T1000 (cell line): ENCODE measurements at places on chromosomes 7 and 10.
A peak's percentile ranks its signal among the peaks of the same experiment; 100 is the strongest.

DNA sequence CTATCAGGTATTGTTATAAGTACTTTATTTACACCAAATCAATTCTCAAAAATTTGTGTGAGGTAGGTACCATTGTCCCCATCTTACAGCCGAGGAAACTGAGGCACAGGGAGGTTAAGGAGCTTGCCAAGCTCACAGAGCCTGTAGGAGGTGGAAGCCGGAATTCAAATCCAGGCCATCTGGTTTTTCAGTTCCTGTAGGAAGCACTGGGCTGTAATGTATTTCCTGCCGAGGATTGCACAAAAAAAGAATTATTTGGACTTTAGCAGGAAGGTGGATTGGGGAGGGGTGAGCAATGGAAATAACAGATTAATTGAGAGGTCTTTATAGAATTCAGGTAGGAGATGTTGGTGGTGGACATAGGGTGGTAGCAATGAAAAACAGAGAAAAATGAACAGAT, 315.3 kb upstream of the AUTS2 start:
- DNase-seq, result no peak

GRCh38 chr10:71998840-71999194, 34.6 kb downstream of the CHST3 start:
- peak; percentile 17 for DNase-seq

DNA sequence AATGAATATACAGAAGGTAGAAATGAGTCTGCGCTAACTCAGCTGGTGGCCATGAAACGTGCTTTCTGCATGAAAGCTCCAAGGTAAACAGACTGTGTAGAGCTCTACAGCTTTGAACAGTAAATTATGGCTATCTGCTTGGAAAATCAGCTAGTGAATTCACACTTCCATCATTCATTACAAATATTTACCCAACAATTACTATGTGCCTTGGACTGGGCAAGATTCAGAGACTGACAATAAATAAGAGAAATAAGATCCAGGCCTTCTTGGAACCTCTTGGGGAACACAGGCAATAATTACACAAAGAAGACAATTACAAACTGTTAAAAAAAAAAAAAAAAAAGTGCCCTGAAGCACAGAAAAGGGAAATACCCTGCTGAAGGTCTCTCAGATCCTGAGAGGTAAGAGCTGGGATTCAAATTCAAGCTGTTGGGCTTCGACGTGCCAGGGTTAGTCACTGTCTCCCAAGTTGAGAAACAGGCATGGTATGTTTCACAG, 15.8 kb downstream of the TSPAN12 start:
- DNase-seq, result no peak

GRCh38 chr7:66303454-66304155, 98.5 kb downstream of the TPST1 start:
- no peak for DNase-seq

DNA sequence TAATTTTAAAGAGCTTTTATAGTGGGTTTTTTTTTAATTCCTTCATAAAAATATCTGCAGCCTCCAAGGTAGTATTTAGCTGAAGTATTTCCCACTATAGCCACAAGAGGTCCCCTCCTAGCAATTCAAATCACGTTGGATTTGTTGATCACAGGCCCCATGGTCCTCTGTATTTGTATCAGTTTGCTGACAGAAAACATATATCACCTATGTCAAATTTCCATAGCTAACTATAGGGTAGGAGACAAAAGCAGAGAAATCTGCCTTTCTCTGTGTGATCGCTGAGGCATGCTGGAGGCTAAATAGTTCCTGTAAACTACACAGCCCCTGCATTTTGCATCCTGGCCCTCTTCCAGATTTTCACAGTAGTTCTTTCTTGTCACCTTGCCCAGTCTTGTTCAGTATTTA, 1.7 kb upstream of the CTNNA3 start:
- no peak for DNase-seq

- DNase-seq, result no peak
Measured at GRCh38 chr10:125003901-125004467, 62.1 kb downstream of the ZRANB1 start.

GRCh38 chr7:44184206-44184872, 4.9 kb downstream of the GCK start:
- peak; percentile 70 for DNase-seq

DNA sequence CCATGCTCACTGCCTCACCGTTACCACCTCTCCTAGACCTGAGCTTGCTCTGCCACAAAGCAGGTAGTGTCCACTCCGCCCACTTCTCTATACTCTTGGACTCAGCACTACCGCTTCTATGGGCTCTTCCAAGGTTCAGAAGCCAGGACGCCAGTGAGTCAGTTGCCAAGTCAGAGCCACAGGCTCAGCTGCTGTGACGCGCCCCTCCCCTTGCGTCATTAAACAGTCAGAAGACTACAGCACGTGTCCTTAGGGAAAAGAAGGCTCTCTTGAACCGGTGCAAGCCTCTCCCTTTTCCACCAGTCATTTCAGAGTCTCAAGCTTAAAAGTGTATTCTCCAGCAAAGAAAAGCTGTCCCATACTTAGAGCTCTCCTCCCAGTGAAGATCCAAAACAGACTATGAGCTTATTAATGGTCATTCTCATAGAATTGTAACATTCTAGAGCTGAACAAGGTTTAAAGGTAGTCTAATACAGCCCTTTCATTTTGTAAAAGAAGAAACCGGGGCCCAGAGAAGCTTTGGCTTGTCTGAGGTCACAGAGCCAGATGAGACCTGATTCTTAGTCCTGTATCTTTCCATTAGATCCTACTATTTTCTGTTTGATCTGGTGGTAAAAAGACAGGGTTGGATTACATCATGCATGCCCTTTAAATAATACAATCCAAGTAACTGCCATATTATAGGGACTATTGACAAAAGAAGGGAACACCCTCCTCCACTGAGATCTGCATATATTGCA, 40.9 kb upstream of the MET start:
- DNase-seq, result peak; percentile 57

GRCh38 chr7:95901006-95901405, 128.7 kb downstream of the DYNC1I1 start:
- no peak for DNase-seq

GRCh38 chr10:27771231-27771630, 25.6 kb upstream of the MKX start:
- no peak for DNase-seq

DNA sequence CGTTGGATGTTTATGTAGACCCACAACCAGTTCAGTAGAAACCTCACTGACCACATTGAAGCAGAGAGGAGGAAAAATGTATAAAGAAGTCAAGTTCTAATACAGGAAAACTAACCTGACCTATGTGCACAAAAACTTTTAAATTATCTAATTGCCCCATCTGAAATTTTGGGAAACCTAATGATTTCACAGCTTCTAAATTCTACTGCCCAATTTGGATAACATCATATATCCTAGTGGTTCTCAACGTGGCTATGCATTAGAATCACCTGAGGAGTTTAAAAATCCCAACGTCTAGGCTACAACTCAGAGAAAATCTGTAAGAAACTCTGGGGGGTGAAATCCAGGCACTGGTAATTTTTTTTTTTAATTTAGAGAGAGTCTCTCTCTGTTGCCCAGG, 7.3 kb downstream of the AKR1B10 start:
- no peak for DNase-seq

DNA sequence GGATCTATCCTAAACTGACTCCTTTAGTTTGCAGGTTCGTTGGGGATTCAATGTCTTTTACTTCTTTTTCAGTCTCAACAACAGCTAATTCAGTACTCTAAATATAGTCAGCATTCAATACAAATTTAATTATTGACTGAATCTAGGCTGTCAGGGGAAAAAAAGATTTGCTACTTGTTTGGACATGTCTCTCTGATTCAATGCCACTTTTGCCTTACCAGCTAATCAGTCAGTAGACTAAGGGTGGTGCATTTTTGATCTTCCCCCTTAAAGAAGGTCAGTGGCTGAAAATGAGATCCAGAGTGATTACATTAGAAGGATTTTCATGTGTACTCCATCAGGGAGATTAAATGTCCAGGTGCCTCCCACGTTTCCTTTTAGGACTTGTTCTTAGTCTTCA, 145.1 kb downstream of the C1GALT1 start:
- DNase-seq, result no peak

GRCh38 chr7:68629-69028, 123.7 kb upstream of the FAM20C start:
- peak; percentile 70 for DNase-seq

GRCh38 chr10:95467162-95467599, 94.0 kb downstream of the SORBS1 start:
- no peak for DNase-seq

DNA sequence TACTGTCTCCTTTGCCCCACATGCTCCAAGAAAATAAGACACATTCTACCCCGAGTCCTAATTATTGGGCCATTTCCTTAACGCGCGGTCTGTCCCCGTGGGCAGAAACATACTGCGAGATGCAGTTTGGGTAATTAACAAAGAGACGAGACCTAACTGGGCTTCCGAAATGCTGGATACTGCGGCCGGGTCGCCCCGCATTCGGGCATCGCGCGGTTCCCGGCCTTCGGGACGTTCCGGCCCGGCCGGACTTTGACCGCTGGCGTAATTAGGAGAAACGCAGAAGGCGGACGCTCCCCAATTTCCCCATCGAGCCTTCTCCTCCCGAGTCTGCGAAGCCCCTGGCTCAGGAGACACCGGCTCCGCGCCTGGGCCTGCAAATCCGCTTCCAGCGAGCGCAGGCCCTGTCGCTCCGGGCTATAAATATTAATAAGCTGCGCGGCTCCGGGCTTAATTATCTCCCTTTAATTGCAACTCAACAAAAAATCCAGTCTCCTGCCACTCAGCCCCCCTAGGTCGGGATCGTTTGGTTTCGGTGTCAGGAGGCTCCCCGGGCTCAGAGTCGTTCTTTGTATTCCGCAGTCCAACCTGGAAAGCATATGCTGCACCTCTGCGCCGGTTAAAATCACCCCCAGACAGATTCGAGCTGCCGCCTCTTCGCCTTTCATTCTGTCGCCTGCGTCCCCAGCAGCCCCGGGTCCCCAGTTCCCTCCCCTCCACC, 131.5 kb downstream of the SPAG6 start:
- no peak for DNase-seq

GRCh38 chr7:139018910-139019309, 16.9 kb downstream of the ZC3HAV1L start:
- DNase-seq, result no peak

- no peak for DNase-seq
Measured at GRCh38 chr7:20310963-20311742, 19.5 kb upstream of the ITGB8 start.

DNA sequence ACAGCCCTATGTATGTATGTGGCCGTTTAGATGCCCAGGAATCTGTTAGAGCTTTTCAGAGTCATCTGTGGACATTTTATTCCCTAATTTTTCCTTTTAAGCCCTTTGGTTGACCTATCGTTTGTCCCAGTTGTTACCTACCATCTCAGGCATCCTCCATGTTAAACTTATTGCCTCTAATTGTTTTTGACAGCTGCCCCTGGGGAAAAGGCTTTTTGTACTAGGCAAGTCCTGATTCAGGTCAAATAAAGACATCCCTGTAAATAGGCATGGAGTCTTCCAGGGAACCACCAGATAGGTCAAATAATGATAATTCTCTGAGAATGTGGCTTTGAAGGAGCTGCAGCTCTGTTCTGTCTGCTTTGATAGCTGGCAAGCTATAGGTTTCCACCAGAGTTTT, 87.7 kb upstream of the CYP26C1 start:
- no peak for DNase-seq

- DNase-seq, result no peak
Measured at GRCh38 chr10:12195281-12195602, 449 bp downstream of the NUDT5 start.

DNA sequence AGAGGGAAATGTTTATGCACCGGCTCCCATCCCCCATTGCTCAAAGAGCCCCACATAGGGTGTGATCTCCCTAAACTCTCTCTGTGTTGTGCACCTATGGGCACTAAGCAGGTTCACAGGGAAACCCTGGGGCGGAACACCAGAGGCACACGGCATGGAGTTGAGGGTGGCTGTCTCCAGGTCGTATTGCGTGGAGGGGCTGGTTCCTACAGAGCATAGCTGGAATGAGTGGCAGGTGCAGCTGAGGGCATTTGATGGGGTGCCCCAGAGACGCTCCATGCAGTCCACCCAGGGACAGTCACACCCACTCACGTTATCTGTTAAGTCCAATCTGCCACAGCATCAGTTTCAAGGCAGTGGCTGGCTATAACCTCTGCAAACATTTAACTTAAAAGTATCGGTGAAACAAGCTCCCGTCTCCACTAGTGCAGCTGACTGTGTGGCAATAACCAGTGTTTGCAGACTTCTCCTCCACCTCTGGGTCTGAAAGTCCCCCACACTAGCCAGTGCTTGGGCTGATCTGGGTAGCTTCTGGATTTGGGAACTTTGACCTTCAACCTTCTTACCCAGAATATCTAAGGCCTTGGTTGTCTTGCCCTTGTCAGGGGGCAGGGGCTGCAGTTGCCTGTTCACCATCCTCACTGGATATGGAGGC, 249.2 kb upstream of the ZNF32 start:
- DNase-seq, result no peak

GRCh38 chr7:71461572-71461971, 329.6 kb downstream of the GALNT17 start:
- DNase-seq, result no peak

GRCh38 chr10:124001391-124002148, 91.8 kb downstream of the CHST15 start:
- no peak for DNase-seq

DNA sequence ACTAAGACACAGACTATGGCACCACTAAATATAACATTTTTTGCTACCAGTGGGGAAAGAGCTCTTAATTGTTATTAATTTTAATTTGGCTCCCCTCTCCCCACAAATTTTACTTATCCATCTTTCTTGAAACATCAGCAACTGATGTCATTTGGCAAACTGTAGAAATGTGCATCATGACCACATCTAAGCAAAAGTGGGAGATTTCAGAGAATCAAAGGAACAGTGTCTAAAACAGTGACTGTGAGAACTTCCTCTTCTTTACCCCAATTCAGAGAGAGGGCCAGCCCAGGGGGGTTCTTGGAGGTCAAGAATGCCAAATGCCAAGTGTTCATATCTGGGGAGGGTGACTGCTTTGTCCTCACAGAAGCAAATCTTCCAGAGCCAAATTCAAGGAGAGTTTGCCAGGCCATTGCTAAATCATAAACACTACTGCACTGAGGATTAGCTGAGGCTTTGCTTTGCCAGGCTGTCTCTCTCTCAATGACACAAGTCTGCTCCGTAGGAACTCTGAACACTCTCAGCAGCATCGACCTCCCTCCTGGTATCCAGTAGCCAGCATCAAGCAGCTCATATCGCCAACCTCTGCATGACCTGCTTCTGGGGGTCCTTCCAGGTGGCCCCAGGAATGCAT, 65.6 kb downstream of the ITIH5 start:
- DNase-seq, result no peak

- no peak for DNase-seq
Measured at GRCh38 chr10:89245802-89246201, 5.8 kb downstream of the LIPA start.
